ENCODE measurements at places on chromosomes 5 and 9. TPM values are rescaled to one million over a fixed set of nuclear protein-coding genes. Genes with fewer than 3 reads are reported as not detected.

- DNase-seq, result no peak
These were observed 347.8 kb downstream of the EFNA5 start for GRCh38 chr5:107322936-107323335.

- no peak for DNase-seq
These were observed 91.3 kb upstream of the APC start for GRCh38 chr5:112646139-112646936.

DNA sequence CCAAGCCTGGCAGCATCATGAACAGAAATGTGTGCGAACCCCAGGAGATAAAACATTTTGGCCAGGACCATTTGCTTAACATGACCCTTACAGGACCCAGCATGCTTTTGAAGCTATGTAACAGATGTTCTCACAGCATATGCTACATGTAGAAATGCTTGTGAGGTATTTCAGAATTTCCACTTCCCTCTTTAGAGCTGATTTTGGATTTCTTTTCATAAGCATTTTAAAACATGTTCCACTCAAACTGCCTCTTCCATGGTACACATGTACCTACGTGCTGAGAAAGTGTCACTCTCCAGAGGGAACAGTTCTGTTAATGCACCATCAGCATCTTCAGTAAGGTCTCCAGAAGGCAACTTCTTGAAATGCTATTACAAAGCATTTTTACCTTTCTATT, 15.7 kb upstream of the TSSK1B start:
- DNase-seq, result no peak

- no peak for DNase-seq
These were observed 19.6 kb downstream of the ITGA2 start for GRCh38 chr5:53008751-53009150.

SLC6A3 gene
- not detected for total RNA-seq

- DNase-seq, result peak; percentile 50
These were observed 30.8 kb downstream of the SH3PXD2B start for GRCh38 chr5:172423379-172424110.

DNA sequence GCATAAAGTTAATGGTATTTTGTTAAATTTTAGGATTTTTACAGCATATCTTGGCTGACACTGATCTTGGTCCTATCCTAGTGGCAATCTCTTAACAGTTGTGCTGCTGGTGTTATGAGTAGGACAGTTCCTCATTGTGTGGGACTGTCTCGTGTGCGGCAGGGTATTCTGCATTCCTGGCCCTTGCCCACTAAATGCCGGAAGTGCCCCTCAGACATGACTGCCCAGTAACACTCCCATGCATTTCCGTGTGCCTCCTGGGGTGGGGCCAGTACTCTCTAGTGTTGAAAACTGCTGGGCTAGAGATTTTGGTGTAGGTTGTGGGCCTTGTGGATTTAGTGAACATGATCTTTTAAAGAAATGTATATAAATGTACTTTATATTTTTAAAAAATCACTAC, 227.1 kb upstream of the DMRT1 start:
- DNase-seq, result no peak

- DNase-seq, result no peak
These were observed 84.9 kb downstream of the ADAMTS12 start for GRCh38 chr5:33806738-33807442.

KCNMB1 gene
- total RNA-seq, result 2.8 TPM
